ENCODE measurements at places on chromosomes 5 and 9. TPM values are rescaled to one million over a fixed set of nuclear protein-coding genes. Genes with fewer than 3 reads are reported as not detected.

Gene WDR36
- 42.4 TPM for total RNA-seq

DNA sequence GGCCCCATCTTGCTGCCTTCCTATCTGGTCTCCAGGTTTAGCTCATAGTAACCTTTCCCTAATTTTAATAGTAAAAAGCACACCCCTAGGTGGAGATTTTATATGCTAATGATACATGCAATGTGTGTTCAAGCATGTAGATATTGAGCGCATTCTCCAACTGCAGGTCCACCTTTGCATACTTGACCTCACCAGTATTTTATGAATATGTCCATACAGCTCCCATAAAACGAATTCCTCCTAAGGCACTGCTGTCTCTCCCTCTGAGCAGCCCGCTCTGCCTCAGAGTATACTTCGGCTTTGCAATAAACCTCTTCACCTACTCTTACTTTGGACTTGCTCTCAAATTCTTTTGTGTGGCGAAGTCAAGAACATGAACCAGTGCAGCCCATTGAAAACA lies 153.3 kb downstream of the RAB3C start:
- H3K27me3 ChIP-seq, result no peaks in the 10 kb centered on the region
- H3K36me3 ChIP-seq, result no peaks in the 10 kb centered on the region
- H3K4me3 ChIP-seq, result no peak overlapping the region
- H3K27ac ChIP-seq, result no peak overlapping the region
- no peak for DNase-seq

- H3K27me3 ChIP-seq, result peaks cover 72% of the 10 kb centered on the region
- no peak for DNase-seq
- H3K4me3 ChIP-seq, result peak overlapping the region; percentile 18
- peak overlapping the region; percentile 19 for H3K27ac ChIP-seq
- H3K36me3 ChIP-seq, result no peaks in the 10 kb centered on the region
Measured at GRCh38 chr5:35058374-35058788, 10.6 kb upstream of the AGXT2 start.

DNA sequence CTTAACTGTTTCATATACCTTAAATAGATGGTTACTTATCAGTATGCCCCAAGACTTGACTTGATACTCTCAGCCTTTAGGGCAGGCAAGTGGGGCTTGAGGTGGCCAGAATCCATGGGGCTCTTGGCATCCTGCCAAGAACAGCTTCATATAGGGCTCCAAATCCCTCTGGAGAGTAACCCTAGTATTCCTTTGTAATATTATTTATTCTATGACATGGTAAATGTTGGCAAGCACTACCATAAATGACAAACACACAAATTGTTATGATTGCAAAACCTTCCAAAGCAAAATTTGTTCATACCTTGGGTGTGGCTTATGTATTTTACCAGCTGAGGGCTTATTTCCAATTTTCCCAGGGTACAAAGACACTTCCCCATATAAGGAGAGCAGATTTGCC lies 257.4 kb upstream of the TRPC7 start:
- no peak for DNase-seq
- H3K27ac ChIP-seq, result no peak overlapping the region
- no peaks in the 10 kb centered on the region for H3K4me1 ChIP-seq
- no peaks in the 10 kb centered on the region for H3K27me3 ChIP-seq

DNA sequence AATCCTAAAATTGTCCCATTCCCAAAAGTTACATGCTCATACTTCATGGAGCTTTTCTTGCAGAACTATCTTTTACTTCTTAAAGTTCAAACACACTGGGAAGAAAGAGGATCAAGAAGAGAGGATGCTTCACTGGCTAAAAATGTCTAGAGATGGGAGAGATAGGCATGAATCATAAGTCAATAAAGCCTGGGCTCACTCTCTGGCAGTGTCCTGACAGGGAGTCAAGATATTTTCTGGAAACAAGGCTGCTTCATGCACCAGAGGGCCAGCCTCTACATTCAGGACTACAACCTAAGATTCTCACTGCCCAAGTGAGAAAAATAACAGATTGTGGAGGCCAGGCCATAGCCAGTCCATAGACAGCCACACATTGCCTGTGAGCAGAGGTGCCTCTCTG lies 1358.4 kb downstream of the EFNA5 start:
- no peaks in the 10 kb centered on the region for H3K27me3 ChIP-seq
- no peaks in the 10 kb centered on the region for H3K36me3 ChIP-seq
- no peak overlapping the region for H3K27ac ChIP-seq
- DNase-seq, result no peak
- no peaks in the 10 kb centered on the region for H3K4me1 ChIP-seq

DNA sequence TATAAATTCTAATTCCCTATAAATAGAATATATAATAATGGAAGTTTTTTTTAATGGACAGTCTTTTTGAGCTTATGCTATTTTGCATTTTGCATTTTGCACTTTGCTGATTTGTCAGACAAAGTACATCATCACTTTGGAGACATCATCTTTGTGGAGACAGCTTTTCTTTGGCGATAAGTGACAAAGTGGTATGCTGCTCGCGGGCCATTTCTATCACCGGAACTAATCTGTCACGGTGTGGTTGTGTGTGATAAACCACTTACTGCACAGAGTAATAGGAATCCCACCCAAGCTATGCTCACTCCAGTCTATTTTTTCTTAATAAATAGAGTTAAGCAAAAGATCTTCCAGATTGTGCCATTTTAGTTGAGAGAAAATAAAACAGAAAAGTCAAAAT lies 133.1 kb downstream of the MACIR start:
- H3K4me3 ChIP-seq, result no peak overlapping the region
- H3K27me3 ChIP-seq, result no peaks in the 10 kb centered on the region
- no peaks in the 10 kb centered on the region for H3K4me1 ChIP-seq
- no peak for DNase-seq
- no peaks in the 10 kb centered on the region for H3K36me3 ChIP-seq

DNA sequence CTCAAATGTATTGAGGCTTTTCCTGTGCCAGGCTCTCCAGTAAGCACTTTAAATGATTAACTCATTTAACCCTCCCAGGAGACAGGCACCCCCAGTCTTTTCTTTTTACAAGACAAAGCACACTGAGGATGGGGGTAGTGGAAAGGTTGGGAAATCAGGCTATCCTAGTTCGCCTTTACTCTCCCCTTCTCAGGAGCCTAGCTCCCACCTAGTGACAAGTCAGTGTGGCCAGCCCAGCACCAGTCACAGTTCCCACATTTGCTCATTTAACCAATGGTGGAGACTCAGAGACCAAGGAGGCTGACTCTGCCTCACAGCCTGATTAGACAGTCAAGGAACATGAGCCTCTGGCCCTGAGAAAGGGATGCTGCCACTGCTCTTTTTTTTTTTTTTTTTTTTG lies 3.5 kb downstream of the ALDH7A1 start:
- H3K36me3 ChIP-seq, result no peaks in the 10 kb centered on the region
- no peak overlapping the region for H3K4me3 ChIP-seq
- no peak overlapping the region for H3K27ac ChIP-seq
- no peak for DNase-seq
- H3K27me3 ChIP-seq, result peaks cover 13% of the 10 kb centered on the region

DNA sequence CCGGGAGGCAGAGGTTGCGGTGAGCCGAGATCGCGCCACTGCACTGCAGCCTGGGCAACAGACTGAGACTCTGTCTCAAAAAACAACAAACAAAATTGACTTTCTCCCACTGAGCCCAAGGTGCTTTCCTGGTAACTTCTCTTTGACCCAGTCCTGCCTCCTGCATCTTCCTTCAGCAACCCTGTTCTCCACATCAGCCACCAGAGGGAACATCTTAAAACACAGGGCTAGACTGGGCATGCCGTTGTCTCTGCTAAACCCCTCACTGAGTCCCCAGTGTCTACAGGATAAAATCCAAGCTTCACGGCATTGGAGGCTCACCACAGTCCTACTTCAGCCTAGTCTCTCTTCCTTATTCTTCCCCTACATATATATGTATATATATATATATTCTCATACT lies 39.8 kb upstream of the KCNMB1 start:
- H3K4me3 ChIP-seq, result no peak overlapping the region
- no peaks in the 10 kb centered on the region for H3K4me1 ChIP-seq
- H3K27ac ChIP-seq, result no peak overlapping the region
- no peak for DNase-seq

- H3K27me3 ChIP-seq, result no peaks in the 10 kb centered on the region
- DNase-seq, result no peak
- H3K4me1 ChIP-seq, result no peaks in the 10 kb centered on the region
- H3K27ac ChIP-seq, result no peak overlapping the region
- no peak overlapping the region for H3K4me3 ChIP-seq
Measured at GRCh38 chr5:173726846-173727557, 110.6 kb upstream of the BOD1 start.
